HEK293T (cell line): ENCODE measurements at places on chromosomes 5 and 9.

- no peak for DNase-seq
Observed at GRCh38 chr5:127060470-127060985, 12.8 kb downstream of the C5orf63 start.

- DNase-seq: no peak
Observed at GRCh38 chr5:17799521-17799920, 165.3 kb downstream of the TAF11L14 start.

- DNase-seq: no peak
Observed at GRCh38 chr9:94056442-94056974, 27.8 kb upstream of the PTPDC1 start.

- no peak for DNase-seq
Observed at GRCh38 chr9:108322326-108323098, 533.3 kb downstream of the ACTL7B start.

- no peak for DNase-seq
Observed at GRCh38 chr9:116337015-116337414, 183.4 kb downstream of the PAPPA start.

GRCh38 chr5:116521173-116521872 is 53.3 kb downstream of the SEMA6A start:
- no peak for DNase-seq

DNA sequence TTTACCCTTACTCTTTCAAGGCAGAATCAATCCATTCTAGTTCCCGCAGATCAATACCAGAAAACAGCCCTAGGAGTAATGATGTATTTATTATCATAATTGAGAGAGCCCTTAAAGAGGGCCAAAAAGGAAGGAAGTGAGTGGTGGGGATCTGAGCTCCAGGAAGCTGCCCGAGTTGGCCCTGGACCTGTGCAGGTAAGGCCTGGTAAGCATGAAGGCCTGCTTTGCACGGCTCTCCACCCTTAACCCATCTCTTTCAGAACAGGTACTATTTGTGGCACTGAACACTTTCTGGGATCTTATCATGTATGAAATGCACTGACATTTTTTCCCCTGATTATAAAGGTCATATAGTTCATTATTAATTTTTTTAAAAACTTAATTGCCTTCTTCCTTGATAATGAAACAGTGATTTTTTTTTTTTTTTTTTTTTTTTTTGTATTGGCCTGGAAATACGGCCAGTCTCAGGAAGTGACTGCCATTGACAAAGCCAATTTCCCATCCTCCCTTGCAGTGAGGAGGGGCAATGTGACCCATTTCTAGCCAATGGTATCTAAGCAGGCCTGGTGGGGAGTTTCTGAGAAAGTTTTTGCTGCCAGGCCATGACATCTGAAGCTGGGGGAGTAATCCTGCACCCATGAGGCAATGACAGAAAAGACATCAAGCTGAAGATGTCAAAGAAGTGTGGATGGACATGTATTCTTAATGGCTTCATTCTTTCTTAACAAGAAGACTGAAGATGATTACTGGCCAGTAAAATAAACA is 6.3 kb upstream of the MVB12B start:
- no peak for DNase-seq

- DNase-seq: no peak
Observed at GRCh38 chr5:149771216-149771980, 41.3 kb downstream of the PPARGC1B start.

DNA sequence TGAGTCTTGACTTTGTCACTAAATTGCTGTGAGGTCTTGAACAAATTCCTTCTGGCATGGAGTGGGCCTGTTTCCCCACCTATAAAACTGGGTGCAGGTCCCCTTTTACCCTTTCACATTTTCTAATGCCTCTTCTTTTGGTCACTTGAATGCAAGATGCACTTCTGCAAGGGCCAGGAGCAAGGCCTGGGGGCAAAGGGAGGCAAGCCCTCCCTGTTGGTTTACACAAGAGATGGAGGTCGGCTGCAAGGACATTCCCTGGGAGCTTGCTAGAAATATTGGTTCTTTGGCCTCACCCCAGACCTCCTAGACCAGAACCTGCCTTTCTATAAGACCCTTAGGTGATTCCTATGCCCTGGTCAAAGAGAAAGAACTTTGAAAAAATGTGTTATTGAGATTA is 5.8 kb downstream of the FOXE1 start:
- DNase-seq: no peak
